ENCODE measurements at places on chromosomes 1 and 21.
A peak's percentile ranks its signal among the peaks of the same experiment; 100 is the strongest.

- peak; percentile 23 for DNase-seq
These were observed 30.7 kb downstream of the DMBX1 start for GRCh38 chr1:46520063-46520911.

DNA sequence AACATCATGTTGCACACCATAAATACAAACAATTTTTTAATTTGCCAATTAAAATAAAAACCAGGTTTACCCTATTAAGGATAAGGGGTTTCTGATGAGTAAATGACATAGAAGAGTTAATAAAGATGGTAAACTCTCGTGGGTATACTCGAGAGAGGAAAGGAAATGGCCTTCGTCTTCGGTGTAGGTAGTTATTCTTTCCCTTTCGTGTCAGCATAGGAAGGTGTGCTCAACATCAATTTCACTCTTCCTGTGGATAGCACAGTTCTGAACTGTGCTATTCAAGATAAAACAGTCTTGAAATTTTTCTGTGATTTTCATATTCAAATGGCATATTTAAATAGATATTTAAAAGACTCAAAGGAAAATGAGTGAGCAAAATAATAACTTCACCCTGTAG is 98.2 kb downstream of the RGL1 start:
- no peak for DNase-seq

GRCh38 chr1:53562981-53563379 is 103.8 kb downstream of the DMRTB1 start:
- DNase-seq: no peak

- peak; percentile 22 for DNase-seq
These were observed 52.0 kb upstream of the FAM20B start for GRCh38 chr1:178973652-178974101.

DNA sequence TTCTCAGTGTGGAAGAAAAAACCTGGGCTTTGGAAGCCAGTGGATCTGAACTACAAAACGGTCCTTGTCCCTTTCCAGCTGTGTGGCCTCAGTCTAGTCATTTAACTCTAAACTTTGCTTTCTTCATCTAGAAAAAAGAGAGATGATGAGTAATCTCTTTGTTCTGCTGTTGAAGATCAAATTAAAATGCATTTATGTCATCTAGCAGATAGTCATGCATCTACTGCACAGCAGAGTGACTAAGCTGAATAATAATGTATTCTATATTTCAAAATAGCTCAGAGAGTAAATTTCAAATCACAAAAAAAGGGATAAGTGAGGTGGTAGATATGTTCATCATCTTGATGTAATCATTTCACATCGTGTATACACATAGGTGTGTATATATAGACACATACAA is 473.2 kb downstream of the DSCAM start:
- no peak for DNase-seq

DNA sequence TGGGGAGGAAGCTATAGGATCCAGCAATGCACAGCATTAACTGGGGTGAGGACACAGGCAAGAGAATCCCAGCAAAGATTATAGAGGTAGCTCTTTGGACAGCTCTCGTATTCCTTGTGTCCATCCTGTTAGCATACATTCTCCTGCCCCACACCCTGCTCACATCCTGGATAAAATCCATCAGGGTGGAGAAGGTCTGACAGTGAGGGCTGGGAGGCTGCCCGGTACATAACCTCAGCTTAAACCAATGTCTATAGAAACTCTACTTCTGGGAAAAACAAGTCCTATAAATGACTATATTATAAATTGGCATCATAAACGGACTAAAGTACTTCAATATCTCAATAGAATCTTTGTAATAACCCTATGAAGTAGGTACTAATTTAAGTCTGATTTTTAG is 36.8 kb upstream of the UBE2U start:
- no peak for DNase-seq

DNA sequence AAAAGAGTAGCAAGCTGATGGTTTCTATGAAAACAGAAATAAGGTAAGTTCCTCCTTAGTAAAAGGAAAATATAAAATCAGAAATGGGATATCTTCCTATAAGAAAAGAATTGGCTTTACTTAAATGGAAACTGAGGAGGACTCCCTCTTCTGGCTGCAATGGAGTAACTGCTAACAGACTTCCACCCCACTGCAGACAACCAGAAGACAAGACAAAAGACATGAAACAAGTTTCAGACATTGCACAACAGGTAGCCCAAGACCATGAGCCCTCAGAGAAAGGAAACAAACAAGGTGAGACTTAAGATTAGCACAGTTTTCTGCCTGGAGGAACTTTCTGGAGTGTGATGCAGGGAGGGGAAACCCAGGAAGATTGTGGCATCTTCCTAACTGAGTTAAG is 17.0 kb upstream of the OLFML2B start:
- DNase-seq: no peak

GRCh38 chr1:18289597-18289996 is 182.0 kb downstream of the IGSF21 start:
- DNase-seq: no peak

GRCh38 chr1:8902765-8903164 is 24.3 kb upstream of the ENO1 start:
- no peak for DNase-seq

DNA sequence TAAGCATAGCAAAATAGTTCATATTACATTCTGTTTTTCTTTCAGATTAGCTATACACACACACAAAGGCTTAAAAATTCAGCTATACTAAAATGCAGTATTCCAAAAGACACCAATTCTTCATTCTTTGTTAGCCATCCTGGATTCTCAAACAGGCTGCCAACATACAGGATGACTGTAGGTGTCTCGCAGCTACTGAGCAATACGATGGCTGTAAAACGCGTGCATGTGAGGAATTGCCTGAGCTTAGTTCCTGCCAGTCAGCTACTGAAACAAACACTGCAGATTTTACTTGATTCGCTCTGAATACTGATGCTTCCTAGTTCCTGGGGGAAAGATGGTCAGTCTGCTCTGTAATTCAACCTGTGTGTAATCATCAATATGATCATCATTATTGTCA is 24.7 kb upstream of the HMGN1 start:
- peak; percentile 27 for DNase-seq
